ENCODE measurements at places on chromosomes 7 and 10.

DNA sequence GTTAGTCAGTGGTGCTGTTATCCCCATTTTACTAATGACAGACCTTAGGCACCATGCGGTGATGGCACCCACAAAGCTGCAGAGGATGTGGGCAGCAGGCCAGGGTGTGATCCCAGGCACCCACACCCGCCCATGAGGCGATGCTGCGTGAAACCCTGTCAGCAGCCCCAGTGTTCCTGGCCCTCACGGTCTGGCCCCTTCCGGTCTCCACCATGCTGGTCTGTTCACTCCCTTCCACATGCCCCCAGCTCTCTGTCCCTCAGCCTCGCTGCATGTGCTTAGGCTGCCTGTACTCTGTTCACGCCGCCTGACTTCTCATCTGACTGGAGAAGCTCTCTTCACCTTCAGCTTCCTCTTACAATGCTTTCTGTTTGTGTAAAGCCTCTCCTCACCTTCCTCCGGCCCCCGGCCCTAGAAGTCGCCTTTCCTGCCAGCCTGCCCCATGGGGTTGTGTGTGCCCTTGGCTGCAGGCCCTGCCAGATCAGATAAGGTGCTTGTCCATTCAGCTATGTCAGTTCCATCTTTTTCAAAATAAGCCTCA lies 17.6 kb upstream of the ORAI2 start:
- DNase-seq: no peak

- DNase-seq: no peak
Measured at GRCh38 chr7:135109976-135110375, 37.9 kb upstream of the TMEM140 start.

- DNase-seq: no peak
Measured at GRCh38 chr7:31055471-31055870, 3.4 kb downstream of the ADCYAP1R1 start.

GRCh38 chr7:157552295-157552993 lies 215.6 kb downstream of the DNAJB6 start:
- no peak for DNase-seq

DNA sequence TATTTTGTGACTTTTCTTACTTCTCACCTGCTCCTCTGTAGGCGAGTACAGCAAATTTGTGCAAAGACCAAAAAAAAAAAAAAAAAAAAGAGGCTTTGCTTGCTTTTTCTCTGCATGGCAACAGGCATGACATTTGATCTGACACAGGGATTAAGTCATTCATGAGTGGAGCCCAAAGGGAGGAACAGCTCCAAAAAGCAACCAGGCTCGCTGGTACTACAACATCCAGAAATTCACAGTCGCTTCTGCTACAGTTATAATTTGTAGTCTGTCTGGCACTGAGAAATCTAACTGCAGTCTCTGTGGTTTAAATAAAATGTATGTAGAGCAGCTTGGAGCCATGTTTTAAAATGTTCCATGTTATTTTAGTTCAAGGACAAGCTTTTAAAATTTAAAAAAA lies 31.7 kb downstream of the MKX start:
- no peak for DNase-seq

Measured in SW480 (cell line).